Stimulated activated CD8-positive, alpha-beta memory T cell treated with anti-CD3 and anti-CD28 coated beads, Interleukin-7, amount 100 ng/mL, for 48 hours (primary cell): ENCODE measurements at places on chromosomes 2 and 18.

- no peak for DNase-seq
Measured at GRCh38 chr2:177680866-177681712, 288.5 kb downstream of the AGPS start.

GRCh38 chr2:202005272-202005887 is 28.3 kb upstream of the FZD7 start:
- no peak for DNase-seq

GRCh38 chr2:237097911-237098702 is 12.4 kb downstream of the COPS8 start:
- no peak for DNase-seq

- no peak for DNase-seq
Measured at GRCh38 chr2:96167407-96168013, 22.3 kb upstream of the DUSP2 start.

DNA sequence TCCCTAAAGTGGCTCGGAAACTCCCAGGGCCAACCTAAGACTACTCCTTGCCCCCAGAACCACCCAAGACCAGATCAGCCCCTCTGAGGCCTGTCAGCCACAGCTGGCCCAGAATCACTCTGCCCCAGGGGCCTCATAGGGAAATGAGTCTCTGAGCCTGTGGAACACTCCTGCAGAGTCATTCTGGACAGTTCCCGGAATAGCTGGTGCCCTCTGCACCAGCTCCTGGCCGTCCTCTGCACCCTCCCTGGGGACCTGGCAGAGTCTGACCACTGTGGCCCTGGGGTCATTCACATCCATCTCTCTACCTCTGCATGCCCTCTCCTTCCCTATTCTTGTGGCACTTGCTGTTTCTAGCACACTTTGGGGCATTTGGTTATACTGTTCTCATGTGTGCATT is 14.6 kb upstream of the TMEM214 start:
- DNase-seq = no peak

DNA sequence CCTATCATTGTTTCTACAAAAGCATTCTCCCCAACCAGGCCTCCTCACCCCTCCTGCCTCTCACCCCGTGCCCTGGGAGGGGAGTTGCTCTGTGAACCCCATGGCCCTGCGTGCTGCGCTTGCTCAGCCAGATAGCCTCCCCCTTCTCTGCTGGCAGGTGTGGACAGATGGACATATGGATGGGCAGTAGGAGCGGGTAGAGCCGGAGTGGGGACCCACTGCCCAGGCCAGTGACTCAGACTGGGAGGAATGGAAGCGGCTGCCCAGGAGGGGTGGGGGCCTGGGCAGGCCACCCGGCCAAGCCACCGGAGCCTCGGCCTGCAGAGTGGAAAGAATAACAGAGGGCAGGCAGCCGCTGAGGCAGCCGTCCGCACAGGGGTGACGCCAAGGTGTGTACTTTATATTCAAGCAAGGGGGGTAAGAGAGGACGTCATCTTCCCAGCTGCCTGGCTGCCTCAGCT is 8.7 kb downstream of the CYP26B1 start:
- no peak for DNase-seq

DNA sequence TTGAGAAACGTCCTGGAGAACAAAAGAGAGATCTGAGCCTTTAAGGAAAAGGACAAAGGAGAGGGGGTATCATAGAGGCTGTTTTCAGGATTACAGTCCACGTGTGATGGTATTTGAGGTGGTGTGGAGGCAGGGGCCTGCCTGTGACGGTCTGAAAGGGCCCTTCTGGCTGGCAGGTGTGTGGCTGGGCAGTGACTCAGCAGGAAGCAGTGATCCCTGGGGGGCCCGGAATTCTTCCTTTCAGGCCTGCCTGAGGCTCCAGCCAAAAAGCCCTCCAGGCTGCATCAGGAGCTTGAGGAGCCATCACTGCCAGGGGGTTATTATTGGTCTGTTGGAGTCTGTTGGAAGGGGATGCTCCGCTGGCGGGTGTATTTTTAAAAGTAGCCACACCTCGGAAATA is 97.2 kb upstream of the TMEM18 start:
- no peak for DNase-seq

DNA sequence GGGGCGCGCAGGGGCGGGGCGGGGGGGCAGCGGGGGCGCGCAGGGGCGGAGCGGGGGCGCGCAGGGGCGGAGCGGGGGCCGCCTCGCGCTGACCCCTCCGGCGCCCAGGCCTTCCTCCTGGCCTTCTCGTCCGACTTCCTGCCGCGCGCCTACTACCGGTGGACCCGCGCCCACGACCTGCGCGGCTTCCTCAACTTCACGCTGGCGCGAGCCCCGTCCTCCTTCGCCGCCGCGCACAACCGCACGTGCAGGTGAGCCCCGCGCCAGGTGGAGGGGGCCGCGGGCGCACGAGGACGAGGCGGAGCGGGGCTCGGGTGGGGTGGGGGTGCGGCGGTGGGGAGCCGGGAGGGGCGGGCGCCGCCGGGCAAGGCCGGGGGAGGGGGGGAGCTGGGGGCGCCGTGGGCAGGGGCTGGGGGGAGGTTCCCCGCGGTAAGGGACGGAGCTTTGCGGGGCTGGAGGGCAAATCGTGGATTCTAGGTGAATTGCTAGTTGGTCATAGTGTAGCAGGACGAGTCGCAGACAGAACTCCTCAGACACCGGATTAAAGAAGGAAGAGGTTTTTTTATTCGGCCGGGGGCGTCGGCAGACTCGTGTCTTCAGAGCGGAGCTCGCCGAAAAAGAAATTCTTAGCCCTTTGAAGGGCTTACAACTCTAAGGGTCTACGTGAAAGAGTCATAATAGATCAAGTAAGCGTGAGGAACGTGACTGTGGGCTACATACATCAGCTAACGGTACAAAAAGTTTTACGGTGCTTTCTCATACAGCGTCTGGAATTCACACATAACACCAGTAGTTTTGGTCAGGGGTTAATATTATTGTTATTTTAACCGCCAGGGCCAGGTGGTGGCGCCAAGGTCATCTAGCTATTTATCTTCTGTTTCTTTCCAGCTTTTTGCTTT is 29.9 kb downstream of the ANO7 start:
- DNase-seq = no peak

- no peak for DNase-seq
Measured at GRCh38 chr2:119267604-119268003, 44.0 kb downstream of the STEAP3 start.

GRCh38 chr2:223751012-223751411 is 86.4 kb downstream of the AP1S3 start:
- DNase-seq = no peak

GRCh38 chr18:58495634-58496033 is 133.3 kb downstream of the ALPK2 start:
- no peak for DNase-seq

DNA sequence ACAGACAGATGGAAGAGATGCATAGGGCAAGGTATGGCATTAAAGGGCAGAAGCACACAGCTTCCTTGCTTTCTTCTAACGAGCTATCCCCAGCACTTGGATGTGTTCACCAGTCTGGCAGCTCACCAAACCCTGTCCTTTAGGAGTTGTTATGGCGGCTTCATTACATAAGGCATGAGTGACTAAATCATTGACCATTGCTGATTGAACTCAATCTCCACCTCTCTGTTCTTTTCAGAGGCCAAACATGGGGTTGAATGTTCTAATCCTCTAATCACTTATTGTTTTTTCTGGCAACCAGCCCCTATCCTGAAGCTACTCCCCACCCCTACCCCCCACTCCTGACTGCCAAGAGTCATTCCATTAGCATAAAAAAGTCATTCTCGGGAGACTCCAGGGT is 301.8 kb downstream of the XIRP2 start:
- no peak for DNase-seq

DNA sequence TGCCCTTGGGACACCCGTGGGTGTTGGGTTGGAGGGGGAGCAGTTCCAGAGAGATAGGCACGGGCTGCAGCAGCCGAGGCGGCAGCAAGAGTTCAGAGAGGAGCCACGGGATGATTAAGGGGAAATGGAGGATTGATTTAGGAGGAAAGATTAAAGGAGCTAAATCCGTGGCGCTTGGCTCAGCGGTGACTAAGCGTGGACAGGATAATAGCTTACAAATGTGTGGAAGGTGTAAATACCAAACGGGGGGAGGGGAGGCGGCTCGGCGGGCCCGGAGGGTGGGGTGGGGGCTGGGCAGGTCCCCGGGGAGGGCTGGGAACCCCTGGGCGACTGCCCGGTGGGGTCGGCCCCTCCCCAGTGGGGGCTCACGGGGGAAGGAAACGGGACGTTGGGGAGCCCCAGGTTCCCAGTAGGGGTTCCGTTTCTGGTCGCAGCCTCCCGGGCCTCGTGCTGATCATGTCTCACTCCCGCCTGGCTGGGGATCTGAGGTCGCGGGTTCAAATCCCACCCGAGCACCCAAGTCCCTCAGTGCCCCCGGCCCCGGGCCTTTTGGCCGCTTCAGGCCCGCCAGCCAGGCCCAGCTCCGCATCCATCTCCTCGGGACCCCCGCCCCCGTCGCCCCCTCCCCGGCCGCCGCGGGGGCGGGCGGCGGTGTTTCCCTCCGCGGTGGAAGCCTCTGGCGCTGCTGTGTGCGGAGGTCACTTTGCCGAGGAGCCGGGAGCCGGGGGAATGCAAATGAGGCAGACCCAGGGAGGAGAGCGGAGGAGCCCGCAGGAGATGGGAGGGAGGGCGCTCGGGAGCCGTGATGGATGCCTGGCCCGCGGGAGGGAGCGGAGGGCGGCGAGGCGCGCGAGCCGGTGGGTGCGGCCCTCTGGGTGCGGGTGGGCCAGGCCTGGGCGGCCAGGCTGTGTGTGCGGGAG is 8.1 kb downstream of the ASIC4 start:
- no peak for DNase-seq

GRCh38 chr2:141599721-141600120 is 531.1 kb downstream of the LRP1B start:
- no peak for DNase-seq

DNA sequence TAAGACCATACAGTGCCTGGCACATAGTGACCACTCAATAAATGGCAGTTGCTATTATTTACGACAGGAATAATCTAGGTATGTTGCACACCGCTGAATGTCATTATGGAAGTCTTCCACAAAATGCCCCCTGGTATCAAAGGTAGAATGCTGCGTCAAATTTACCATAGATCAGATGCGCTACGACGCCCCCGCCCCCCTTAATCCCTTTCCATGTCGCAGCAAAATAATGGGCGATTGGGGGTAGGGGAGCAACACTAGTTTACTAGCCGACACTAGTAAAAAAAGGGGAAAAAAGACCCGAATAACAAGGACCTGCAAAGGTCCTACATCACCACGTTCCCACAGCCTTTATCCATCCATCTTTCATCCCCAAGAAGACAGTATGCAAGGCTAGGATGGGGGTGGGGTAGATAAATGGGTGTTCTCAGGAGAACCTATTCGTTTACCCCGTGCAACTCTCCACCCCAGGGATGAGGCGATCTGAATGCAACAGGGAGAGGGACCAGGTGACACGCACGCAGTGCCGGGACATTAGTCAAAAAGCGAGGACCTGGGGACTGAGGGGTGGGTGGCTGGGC is 455 bp downstream of the PREPL start:
- DNase-seq = no peak

GRCh38 chr18:78457011-78457410 is 522.6 kb upstream of the SALL3 start:
- DNase-seq = no peak

GRCh38 chr2:240629968-240630770 is 4.9 kb downstream of the GPR35 start:
- no peak for DNase-seq

DNA sequence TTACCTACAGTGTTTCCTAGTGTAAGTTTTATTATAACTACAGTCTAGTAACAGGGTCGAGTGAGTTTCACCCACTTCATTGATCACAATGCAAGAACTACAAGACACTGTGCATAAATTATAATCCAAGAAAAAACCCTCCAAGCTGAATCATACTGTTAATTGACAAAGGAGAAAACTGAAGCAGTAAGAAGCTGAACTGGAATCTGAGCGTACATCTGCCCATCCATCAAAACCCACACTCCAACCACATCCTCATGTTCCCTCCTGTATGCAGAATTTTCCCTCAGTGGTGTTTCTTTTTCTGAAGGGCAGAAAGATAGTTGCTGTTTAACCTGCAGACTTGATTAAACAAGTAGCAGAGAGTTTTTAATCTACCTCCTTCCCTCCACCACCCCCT is 49.5 kb upstream of the KIDINS220 start:
- no peak for DNase-seq

DNA sequence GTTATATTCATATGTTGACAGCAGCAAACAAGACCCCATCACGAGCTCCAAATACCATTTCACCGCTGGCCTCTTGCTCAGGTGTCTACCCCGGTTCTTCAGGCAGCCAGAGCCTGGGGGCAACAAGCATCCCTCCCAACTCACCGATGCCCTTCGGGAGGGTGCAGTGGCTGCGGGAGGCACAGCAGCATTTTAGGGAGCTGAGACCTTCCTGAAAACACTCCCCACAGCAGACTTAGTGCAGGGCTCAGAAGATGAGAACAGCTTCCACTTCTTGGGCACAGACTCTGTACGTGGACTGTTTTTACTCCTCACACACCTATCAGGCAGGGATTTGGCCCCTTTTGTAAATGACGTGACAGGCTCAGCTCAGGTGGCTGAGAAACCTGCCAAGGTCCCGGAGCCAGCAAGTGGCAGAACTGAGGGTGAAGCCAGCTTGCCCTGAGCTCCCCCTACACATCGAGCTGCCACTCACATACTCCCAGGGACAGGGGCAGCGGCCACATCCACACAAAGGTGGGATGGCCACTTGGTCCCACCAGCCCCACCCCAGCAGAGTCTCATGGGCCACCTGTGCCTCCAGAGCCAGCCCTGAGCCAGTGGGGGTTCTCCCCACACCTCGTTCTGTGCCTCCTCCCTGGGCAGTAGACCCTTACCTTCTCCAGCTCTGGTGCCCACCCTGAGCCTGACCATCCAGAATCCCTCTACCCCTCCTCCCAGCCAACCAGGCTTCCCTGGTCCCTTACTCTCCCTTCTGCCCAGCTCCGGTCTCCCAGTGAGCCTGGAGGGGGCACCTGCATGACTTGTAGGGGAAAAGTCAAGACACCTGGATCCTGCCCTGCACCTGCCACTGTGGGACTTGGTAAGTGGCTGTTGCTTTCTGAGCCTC is 28.5 kb downstream of the CYP27C1 start:
- DNase-seq = no peak

- DNase-seq = no peak
Measured at GRCh38 chr2:120315367-120316033, 30.4 kb upstream of the INHBB start.

DNA sequence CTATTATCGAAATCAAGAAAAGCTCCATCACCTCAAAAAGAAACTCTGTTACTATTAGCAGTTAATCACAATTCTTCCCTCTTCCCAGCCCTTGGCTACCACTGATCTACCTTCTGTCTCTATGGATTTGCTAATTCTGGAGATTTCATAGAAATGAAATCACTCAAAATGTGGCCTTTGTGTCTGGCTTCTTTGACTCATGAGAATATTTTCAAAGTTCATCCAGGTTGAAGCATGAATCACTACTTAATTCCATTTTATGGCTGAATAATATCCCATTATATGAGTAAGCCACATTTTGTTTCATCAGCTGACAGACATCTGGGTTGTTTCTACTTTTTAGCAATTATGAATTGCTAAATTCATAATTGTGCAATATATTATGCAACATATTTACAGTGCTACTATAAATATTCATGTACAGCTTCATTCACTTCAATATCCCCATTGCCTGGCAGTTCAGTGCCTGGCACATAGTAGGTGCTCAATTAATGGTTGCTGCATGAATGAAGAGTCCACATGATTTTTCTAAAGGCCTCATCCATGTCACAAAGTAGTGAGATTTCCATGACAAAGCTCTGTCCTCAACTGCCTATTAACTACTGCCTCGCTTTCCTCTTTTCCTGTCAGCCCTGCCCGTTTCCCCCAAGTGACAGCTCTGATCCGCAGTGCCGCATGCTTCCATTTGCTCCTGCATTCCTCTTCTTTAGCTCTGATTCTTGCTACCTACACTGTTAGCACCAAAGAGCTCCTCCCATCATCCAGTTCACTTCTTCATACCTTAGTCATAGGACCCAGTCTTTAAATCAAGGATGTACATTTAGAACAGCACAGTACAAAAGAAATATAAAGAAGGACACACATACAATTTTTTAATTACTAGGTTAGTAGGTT is 32.8 kb downstream of the CCDC93 start:
- no peak for DNase-seq
